ENCODE measurements at places on chromosomes 5 and 9.

GRCh38 chr5:158838781-158839180 lies 260.9 kb downstream of the EBF1 start:
- no peak for DNase-seq

DNA sequence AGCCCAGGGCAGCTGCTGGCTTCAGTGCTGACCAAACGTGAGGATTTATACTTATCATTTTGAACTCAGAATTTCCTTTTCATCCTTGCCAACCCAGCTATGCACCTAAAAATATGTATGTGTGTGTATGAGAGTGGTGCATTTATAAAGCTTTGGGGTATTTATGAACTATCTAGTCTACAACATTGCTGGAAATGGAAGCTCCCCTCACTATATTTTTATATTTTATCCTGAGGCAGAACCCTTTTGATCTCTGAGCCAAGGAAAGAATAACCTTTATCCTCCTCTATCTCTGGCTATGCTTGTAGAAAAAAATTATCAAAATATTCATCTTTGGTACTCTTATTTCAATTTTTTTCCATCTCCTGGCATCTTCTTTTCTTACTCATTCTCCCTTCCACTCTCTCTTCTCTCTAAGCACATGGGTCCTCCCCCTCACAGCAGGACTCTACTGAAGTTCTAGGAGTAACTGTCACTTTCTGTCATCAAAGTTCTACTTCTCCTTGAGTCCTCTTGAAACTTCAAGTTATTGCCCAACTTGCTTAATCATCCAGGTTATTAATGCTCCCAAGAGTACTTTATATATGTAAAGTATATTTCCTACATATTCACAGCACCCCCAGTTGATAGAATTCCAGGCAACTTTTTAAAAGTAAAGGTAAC lies 190.9 kb downstream of the HINT1 start:
- DNase-seq = no peak

- DNase-seq = no peak
These were observed 16.4 kb downstream of the RAD23B start for GRCh38 chr9:107299437-107299836.

DNA sequence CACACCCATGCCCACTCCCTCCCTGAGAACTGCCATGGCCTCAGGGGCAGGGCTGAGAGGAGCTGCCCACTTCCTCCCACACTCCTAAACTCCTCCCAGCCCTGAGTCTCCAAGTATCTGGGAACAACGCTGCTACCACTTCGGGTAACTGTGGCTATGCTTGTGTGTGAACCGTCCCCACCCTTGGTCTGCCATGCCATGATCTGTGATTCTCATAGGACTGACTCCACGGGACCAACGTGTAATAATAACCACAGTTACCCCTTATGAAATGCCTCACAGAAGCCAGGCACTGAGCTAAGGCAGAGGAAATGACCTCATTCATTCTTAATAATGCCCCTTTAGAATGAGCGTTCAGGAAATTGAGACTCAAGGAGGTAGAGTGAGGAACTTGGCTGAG lies 103.9 kb upstream of the SMIM23 start:
- no peak for DNase-seq

GRCh38 chr9:131011274-131012022 lies 2.5 kb downstream of the LAMC3 start:
- DNase-seq = no peak

Measured in activated T-helper 1 cell treated with anti-CD3 and anti-CD28 coated beads, Interleukin-2, amount 50 U/mL, for 16 hours (primary cell).